ENCODE measurements at places on chromosomes 3 and 15.
A peak's percentile ranks its signal among the peaks of the same experiment; 100 is the strongest.

- no peak for DNase-seq
Observed at GRCh38 chr3:41682382-41682781, 279.5 kb downstream of the ULK4 start.

- DNase-seq, result no peak
Observed at GRCh38 chr15:85063522-85064079, 81.9 kb downstream of the PDE8A start.

DNA sequence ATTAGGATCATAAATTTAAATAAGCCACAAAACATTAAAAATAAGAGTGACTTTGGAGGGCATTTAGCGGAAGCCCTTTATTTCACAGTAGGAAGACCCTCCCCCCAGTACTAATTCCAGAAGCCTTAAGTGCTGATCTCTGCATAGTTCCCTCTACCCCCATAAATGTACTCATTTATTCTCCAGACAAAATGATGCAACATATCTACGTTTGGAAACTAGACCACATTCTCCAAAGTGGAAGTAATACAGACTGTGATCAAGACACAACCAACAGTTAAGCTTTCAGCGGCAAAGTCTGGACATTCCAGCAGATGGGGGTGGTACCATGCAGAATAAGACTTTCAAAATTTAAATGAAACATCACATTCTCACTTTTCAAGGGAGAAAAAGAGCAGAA, 44.8 kb upstream of the RPS17 start:
- no peak for DNase-seq

DNA sequence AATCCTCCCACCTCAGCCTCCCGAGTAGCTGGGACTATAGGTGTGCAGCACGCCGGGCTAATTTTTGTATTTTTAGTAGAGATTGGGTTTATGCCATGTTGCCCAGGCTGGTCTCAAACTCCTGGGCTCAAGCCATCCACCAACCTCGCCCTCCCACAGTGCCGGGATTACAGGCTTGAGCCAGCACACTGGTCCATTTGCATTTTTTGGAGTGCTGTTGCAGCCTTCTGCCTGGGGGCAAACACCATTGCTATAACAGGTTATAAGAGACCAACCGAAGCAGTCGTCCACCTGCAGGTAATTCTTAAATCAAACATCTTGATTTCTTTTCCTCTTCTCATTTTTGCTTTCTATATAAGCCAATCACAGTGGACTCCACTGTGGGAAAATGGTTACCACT, 27.7 kb downstream of the ACKR4 start:
- DNase-seq, result no peak

GRCh38 chr3:104297617-104298016, 1069.1 kb upstream of the ALCAM start:
- DNase-seq, result no peak

DNA sequence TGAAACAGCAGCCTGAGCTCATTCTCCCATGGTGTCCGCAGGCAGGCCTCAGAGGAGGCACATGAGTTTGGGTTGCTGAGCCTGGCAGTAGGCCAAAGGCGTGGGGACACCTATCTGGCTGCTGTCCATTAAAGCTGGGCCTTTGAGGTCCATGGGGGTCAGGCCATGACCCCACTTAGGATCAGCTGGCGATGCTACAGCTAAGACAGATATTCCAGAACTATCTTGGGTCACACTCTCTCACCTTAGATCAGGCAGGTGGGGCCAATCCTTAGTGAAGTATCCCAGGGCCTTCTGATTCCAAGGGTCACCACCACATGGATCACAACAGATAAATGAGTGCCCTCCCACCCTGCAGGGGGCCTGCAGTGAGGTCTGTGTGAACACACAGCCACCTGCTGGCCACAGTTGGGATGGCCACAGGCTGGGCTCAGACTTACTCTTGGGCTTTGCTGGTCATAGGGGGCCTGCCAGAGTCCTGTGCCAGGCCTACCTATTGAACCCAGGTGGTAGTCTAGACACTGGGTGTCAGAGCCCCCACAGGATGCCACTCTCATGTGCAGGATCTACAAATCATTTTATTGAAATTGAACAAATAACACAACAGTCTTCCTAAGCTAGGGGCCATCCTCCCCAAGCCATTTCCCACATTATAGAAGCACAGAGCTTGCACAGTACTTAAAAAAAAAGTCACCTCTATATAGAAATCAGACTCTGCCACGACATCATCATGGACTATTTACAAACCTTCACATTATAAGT, 2.0 kb upstream of the HYAL2 start:
- DNase-seq, result peak; percentile 73

DNA sequence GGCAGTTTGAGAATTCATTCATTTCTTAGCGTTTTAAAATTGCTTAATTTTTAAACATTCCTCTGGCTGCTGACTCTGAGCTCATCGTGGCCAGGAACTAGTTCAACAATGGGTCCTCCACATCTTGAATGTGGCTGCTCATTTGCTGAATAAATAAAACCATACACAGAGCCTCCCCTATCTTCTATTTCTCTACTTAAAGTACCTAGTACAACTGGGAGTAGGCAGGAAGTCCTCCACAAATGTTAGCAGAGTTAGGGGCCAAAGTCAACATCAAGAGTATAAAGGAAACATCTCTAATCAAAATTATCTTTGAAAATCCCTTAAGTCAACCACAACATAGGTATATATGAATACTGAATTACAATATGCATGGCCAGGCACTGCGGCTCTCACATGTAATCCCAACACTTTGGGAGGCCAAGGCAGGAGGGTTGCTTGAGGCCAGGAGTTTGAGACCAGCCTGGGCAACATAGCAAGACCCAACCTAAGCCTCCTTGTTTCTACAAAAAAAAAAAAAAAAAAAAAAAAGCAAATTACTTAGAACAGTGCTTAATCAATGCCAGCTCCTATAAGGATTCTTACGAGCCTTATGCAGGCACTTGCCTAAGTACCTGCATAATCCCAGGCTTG, 57.5 kb upstream of the LMOD3 start:
- DNase-seq, result no peak

- DNase-seq, result no peak
Observed at GRCh38 chr3:8843347-8843746, 73.9 kb upstream of the OXTR start.

DNA sequence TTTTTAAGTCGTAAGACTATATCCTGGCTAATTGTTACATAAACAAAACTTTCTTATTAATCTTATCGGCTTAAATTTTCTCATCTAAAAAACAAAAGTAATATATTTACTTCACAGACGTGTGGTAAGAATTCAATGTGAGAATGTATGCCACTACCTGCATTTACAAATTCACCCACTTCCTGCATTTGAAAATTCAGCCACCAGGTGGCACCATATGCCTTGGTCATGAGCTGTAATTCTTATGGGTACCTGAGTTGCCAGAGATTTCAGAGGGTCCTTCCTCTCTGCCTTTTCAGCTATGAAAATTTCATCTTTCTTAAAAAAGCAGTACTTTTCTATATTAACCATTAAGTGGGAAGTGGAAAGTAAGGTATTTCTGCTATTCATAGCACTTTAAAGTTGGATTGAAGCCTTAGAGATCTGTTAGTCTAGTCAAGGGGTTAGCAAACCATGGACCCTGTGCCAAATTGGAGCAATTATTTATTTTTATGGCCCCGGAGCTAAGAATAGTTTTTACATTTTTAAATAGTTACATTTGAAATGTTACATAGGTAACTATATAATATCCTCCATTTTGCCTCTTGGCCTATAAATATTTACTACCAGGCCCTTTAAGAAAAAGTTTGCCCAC, 127.8 kb downstream of the HCN4 start:
- DNase-seq, result peak; percentile 72

GRCh38 chr15:101307897-101308603, 13.0 kb upstream of the SNRPA1 start:
- DNase-seq, result no peak
